ENCODE measurements at places on chromosomes 12 and 14.

- peak; percentile 10 for DNase-seq
- no peaks in the 10 kb centered on the region for H3K36me3 ChIP-seq
- no peaks in the 10 kb centered on the region for H3K27me3 ChIP-seq
- no peak overlapping the region for H3K4me3 ChIP-seq
Measured at GRCh38 chr14:101120641-101121507, 217.4 kb upstream of the RTL1 start.

- H3K36me3 ChIP-seq = no peaks in the 10 kb centered on the region
- no peaks in the 10 kb centered on the region for H3K27me3 ChIP-seq
- peaks cover 13% of the 10 kb centered on the region for H3K4me1 ChIP-seq
- H3K4me3 ChIP-seq = no peak overlapping the region
- DNase-seq = no peak
Measured at GRCh38 chr14:65167072-65167645, 64.8 kb upstream of the MAX start.

DNA sequence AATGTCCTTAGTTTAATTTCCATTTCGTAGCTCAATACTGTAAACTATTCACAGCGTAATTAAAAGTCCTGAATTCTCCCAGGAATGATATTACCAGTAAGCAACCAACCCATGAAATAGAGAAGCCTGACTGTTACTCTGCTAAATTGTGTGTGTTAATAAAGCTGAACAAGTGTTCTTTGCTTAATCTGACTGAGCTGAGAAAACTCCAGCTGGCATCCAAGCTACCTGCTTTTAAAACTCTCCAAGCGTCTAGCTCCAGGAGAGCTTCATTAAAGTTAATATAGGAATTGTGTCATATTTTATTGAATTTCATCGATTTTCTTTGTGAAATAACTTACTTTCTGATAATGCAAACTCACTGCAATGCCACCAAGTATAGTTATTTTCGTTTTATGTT lies 524.4 kb downstream of the SLC16A7 start:
- no peaks in the 10 kb centered on the region for H3K27me3 ChIP-seq
- H3K4me1 ChIP-seq = no peaks in the 10 kb centered on the region
- no peak overlapping the region for H3K4me3 ChIP-seq
- no peaks in the 10 kb centered on the region for H3K36me3 ChIP-seq
- H3K27ac ChIP-seq = no peak overlapping the region

GRCh38 chr12:40632171-40632570 lies 60.1 kb upstream of the CNTN1 start:
- no peak overlapping the region for H3K27ac ChIP-seq
- H3K36me3 ChIP-seq = no peaks in the 10 kb centered on the region
- no peak overlapping the region for H3K4me3 ChIP-seq
- no peaks in the 10 kb centered on the region for H3K27me3 ChIP-seq

- H3K36me3 ChIP-seq = peaks cover 66% of the 10 kb centered on the region
- H3K4me1 ChIP-seq = peaks cover 18% of the 10 kb centered on the region
- H3K27me3 ChIP-seq = no peaks in the 10 kb centered on the region
- no peak overlapping the region for H3K4me3 ChIP-seq
Measured at GRCh38 chr12:120101617-120102016, 14.9 kb downstream of the RAB35 start.

GRCh38 chr12:12909228-12909994 lies 18.0 kb downstream of the GPRC5A start:
- no peak overlapping the region for H3K4me3 ChIP-seq
- peaks cover 11% of the 10 kb centered on the region for H3K4me1 ChIP-seq
- H3K27ac ChIP-seq = no peak overlapping the region
- no peaks in the 10 kb centered on the region for H3K27me3 ChIP-seq
- DNase-seq = peak; percentile 78

GRCh38 chr14:68663385-68664076 lies 129.3 kb downstream of the ZFP36L1 start:
- DNase-seq = no peak
- no peaks in the 10 kb centered on the region for H3K36me3 ChIP-seq
- H3K4me3 ChIP-seq = no peak overlapping the region
- no peak overlapping the region for H3K27ac ChIP-seq
- peaks cover 24% of the 10 kb centered on the region for H3K4me1 ChIP-seq
- H3K27me3 ChIP-seq = no peaks in the 10 kb centered on the region

DNA sequence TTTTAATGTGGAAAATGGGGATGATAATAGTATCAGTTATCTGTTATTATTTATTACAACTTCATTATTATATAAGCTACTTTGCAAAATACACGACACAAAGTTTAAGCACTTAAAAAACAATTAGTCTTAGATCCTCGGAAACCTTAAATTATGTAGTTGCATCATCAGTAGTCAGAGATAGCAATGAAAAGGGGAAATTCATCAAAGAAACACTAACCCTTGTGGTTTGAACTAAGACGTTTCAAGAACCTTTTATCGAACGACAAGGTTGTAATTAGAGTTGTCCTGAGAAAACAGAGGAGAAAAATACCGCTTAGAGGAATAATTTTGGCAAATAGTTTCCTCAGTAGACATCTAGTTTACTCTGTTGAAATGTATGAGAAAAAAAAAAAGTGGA lies 198.5 kb downstream of the PTPRO start:
- no peak overlapping the region for H3K4me3 ChIP-seq
- no peaks in the 10 kb centered on the region for H3K36me3 ChIP-seq
- DNase-seq = no peak
- no peaks in the 10 kb centered on the region for H3K4me1 ChIP-seq
